CD4-positive, alpha-beta T cell treated with Interleukin-10 for 1 hour (primary cell): ENCODE measurements at places on chromosomes 6 and 20.
A peak's percentile ranks its signal among the peaks of the same experiment; 100 is the strongest.

GRCh38 chr6:53410508-53411258 is 61.9 kb upstream of the ELOVL5 start:
- DNase-seq: peak; percentile 75

DNA sequence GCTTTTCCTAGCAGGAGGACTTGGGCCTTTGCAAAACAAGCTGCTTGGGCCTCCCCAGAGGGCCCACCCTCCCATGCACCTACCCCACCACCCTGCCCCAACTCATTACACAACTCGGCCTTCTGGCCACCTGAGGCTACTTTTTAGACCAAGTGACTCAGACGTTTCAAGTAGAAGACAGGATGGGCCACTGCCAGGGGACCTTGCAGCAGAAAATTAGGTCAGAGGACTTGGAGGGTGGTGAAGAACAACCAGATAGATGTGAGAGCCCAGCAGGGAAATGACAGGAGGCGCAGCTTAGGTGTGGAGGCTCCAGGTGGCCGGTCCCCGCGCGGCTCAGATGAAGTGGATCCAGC is 1.4 kb downstream of the PPP1R3D start:
- DNase-seq: no peak

GRCh38 chr6:167825332-167826229 is 1.1 kb upstream of the AFDN start:
- peak; percentile 28 for DNase-seq

DNA sequence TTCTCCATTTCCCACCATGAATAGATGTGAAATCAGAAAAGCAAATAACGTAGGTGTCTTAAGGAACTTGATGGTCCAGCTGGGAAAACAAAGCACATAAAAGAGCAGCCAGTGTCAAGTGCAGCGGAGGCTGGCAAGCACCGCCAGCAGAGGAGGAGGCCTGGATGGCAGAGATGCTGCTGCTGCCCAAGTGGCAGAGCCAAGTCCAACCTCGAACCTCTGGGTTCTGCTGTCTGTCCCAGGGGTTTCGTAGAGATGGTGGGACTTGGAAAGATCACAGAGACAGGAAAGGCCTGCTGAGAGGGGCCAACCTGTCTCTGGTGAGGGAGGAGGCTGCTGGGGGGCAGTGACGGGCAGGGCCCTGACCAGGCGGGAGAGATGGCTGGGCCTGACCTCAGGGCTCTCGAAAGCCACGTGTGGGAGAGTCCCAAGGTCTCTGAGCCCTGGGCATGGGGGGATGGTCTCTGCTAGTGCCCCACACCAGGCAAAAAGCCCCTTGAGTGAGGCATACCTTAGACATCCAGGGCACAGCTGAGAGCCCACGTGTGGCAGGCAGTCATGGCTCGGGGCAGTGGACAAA is 77.3 kb downstream of the TCP11 start:
- DNase-seq: no peak

DNA sequence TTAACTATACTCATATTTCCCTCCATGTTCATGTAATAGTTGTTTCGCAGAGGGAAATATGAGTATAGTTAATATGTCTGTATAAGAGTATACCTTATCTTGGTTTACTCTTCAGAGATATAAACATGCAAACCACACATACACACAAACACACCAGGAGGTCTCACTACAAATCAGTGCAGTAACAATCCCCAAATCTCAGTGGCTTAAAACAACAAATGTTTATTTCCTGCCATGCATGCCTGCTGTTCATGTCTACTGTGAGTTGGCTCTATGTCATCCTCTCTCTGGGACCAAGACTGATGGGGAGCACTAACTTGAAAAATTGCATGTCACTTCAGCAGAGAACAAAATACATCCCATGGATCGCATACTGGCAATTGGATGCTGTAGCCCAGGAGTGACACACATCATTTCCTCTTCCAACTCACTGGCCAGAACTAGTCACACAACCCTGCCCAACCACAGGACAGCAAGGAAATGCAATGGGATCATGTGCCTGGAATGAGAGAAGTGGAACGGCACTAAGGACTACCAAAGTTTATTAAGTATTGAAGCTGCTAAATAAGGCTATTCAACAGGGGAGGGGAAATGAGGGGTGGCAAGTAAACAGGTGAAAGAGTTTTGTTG is 89.0 kb upstream of the DTNBP1 start:
- no peak for DNase-seq

DNA sequence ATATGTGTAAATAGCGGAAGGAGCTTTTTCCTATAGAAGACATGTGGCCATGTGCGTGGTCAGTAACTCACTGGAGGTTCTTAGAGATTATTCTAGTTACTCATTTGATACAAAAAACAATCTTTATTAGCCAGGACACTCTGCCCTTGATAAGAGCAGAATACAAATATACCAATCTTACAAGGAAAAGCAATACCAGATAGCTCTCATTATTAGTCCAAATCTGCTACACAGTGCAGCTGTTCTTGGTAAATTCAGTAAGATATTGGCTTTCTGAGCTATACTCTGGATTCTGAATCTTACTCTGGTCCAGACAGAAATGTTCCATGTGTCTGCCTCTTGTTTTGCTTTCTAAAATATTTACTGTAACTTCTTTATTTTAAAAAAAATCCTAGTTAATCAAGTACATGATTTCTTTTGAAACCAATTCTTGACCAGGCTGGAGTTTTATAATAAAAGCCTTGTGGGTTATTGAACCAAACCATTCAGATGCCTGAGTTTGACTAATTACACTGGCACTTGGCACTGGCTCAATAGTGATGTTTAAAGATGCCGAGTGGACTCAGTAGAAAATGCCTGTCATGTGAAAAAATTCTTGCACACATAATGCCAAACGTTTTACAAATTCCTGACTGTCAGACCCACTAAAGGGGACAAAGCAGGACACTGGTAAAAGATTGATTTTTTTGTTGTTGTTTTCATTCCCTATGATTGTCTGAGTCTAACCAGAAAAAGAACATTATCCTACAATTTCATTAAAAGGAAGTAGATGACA is 242.8 kb upstream of the TCF21 start:
- DNase-seq: no peak

GRCh38 chr20:46688151-46689081 is 828 bp downstream of the TP53RK start:
- no peak for DNase-seq

DNA sequence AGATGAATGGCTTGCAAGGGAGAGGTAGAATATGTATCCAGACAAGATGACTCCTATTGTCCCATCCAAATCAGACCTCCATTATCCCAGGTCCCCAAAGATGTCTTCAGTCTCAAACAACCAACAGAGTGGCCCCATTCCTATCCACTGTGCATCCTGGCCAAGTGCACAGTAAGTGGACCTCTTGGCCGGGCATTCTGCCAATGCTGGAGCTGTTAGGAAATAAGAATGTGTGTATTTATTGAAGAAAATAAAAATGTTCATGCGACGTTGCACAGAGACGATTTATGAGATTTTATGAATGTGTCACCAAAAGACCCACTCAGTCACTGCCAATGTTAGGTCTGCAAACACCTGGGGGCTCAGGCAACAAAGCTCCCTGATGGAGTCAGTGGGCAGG is 196.0 kb downstream of the MAFB start:
- no peak for DNase-seq

DNA sequence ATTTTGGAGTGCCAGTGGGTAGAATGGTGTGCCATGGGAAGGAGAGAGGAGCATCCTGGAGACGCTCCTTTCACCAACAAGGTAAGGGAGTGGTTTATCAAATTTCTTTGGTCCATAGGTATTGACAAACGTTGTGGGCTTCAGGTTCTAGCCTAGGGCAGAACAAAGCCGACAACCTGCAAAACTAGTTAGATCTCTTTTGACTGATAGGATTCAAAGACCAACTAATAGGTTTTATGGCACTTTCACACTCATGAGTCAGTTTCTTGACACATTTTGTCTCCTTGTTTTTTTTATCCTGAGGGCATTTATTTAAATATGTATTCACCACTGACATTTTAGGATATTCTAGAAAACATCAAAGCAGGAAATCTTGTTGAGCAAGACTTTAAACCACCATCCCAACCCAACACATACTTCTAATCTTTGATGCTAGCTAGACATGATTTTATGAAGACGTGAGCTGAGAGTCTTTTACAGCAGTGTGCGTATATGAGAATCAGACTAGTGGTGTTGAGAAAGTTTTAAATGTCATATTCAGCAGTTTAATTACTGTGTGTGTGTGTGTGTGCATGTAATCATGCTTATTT is 370.4 kb upstream of the HSF2 start:
- DNase-seq: no peak

DNA sequence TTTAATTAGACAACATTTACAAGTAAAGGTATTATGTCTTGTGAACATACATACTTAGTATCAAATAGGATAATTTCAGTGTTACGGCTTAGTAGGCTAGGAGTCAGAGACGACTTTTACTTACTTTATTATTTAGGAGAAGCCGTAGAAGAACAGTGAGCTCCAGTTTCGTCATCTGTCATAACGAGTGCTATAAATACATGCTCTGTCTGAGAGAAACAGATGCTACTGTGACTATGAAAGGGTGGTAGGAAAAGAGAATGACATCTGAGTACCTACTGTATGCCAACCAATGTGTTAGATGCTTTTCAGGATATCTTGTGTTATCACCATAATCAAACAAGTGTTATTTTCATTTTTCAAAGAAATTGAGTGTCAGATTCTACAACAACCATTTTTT is 119.0 kb downstream of the EYA4 start:
- DNase-seq: no peak
